ENCODE measurements at places on chromosomes 1 and 21.

DNA sequence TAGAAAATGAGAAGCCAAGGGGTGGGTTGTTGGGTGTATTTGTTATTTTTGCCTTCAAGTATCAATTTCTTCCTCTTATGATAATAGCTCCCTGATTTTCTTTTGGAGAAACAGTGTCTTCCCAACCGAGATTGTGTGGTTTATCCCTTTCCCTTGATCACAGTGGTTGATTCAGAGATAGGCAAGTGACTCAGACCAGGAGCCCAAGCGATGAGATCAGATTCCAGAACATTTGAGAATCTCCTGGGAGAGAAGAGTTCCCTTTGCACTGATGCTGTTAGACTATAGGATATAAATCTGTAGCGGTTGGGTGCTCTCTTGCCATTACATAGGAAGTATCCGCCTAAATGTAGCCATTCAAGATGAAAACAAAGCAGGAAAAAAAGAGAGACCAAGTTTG lies 90.1 kb upstream of the WDR26 start:
- DNase-seq, result no peak

DNA sequence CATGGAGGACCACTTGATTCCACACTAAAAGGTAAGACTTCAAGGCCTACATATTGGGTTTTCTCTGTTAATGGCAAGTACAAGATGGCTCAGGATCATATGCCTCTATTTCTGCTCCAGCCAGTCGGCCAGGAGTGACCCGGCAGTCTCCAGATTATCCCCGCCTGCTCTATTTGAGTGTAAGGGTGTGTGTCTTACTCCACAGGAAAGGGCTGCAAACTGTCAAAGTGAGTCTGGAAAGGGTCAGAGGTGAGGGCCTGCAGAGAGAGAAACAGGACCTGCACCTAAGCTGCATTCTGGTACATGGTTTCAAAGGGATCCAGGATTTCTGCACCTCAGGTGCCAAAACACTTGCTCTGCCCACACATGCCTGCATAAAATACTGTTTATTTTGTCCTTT lies 9.2 kb downstream of the ZNF692 start:
- no peak for DNase-seq

GRCh38 chr1:14064649-14065442 lies 364.9 kb downstream of the PRDM2 start:
- DNase-seq, result no peak

GRCh38 chr1:177472567-177472966 lies 301.8 kb downstream of the BRINP2 start:
- DNase-seq, result no peak

GRCh38 chr1:58909914-58910681 lies 126.3 kb upstream of the JUN start:
- no peak for DNase-seq

DNA sequence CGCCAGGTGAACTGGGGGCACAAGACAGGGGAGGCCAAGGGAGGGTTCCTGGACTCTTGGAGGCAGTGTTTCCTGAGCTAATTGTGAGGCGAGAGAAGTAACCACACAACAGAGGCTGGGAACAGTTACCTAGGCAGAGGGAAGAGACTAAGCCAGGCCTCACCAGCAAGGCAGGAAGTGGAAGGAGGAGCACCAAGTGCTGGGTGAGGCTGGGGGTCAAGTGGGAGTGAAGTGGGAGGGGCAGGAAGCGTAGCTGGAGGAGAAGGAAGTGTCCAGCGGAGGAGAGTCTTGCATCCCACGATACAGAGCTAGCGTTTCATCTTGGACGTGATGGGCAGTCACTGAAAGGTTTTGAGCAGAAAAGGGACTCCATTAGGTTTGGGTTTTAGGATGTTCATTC lies 48.3 kb upstream of the CAPZB start:
- no peak for DNase-seq

DNA sequence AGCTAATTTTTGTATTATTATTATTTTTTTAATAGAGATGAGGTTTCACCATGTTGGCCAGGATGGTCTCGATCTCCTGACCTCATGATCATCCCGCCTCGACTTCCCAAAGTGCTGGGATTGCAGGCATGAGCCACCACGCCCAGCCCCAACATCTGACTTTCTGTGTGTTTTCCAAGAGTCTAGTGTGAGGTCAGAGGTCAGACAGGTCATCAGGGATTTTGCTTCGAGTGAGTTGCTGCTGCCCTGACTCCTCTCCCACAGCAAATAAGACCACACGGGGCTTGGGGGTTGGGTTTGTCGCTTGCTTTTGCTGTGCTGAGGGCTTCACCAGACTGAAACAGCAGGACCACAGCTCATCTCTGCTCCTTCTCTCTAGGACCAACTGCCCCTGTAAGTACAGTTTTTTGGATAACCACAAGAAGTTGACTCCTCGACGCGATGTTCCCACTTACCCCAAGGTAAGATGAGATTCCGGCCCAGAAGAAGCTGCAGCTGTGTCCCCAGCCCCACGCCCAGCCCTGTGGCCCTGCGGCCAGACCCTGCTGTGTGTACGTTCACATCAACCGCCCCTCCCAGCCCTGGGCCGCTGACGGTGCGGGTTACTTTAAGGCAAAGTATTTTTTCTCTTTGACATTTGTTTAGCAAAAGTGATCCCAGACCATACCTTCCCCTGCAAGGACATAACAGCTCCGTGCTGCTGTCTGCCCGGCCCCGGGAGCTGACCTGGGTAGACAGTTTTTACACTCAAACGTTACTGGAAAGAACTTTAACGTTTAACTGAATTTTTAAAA lies 97.5 kb downstream of the PDE9A start:
- DNase-seq, result no peak

GRCh38 chr1:19220080-19220846 lies 10.2 kb upstream of the UBR4 start:
- DNase-seq, result no peak

- DNase-seq, result no peak
These were observed 120.2 kb downstream of the GLIS1 start for GRCh38 chr1:53618500-53619366.

GRCh38 chr1:9289711-9290485 lies 2.8 kb upstream of the SPSB1 start:
- DNase-seq, result no peak

DNA sequence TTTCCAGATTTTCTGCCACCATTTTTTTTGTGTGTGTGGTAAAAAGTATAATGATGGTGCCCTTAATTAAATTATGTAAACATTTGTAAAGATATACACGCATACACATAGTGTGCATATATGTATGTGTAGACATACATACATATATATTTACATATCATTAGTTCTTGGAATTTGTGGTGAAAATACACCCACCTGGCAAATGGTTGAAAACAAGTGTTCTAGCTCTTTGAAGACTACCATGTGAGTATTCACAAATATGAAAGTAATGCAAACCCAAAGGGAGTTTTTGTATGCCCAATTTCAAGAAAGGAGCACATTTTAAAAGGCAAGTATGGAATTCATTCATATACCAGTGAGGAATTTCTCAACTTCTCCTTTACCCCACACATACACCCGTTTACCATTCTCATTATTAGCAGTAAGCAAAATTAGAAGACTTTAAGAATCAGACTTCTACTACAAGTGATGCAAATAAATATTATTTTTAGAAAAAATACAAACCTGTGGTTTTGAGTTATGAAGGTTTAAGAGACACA lies 8.0 kb downstream of the RABGAP1L start:
- no peak for DNase-seq

- no peak for DNase-seq
These were observed 2.2 kb upstream of the HSD3B1 start for GRCh38 chr1:119504831-119505230.

GRCh38 chr1:232872738-232873137 lies 67.5 kb downstream of the MAP10 start:
- no peak for DNase-seq

DNA sequence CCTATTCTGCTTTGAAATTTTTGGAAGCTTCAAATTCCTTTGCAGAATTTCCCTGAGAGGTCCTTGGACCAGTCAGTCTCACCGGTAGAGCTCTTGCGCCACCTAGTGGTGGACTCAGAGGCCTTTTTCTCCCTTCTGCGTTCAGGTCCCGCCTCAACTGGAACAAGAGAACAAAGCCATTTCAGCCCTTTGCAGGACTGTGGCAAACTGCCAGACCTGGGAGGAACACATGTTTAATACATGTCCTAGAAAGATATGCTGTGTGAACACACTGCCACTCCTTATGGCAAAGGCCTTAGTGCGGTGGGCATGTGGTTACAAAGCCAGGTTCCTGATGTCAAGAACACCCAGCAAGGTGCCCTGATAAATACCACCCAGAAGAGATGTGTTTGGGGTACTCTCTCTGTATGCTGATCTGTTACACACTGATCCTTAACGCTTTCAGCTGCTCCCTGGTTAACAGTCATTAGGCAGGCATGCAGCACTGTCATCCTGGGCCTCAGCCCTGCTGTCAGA lies 82.2 kb upstream of the SSX2IP start:
- peak; percentile 87 for DNase-seq

GRCh38 chr1:117735045-117735992 lies 129.5 kb downstream of the TENT5C start:
- no peak for DNase-seq

GRCh38 chr1:244302876-244303609 lies 148.7 kb downstream of the ADSS2 start:
- no peak for DNase-seq

DNA sequence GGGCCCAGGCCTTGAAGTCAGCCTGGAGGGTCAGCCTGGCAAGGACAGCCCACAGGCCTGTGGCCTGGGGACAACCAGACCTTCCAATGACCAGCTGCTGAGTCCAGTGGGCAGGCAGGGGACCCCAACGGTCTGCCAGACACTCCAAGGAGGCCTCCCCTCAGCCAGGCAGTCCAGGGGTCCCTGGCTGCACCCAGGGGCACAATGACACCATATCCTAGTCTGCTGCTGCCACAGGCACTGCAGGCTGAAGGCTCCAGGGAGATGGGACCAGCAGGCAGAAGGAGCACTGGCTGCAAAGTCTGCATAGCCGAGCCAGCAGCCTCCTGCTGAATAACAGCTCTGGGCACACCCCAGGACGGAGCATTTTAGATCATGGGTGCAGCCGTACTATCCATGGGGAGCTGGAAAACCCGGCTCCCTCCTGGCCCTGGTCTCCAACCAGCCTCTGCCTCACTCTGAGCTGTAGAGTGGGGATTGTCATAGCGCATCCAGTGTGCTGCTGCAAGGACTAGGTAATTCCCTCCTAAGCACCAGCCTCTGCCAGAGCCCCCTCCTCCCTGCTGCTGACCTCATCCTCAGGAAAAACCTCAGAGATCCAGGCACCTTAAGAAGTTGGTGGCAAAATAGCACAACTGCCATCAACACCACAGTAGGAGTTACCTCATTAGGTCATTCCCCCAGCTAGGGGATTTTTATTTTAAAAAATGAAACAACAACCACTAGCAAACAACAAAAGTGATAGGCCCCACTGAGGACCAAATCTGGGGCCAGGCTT lies 4.8 kb upstream of the LAPTM5 start:
- no peak for DNase-seq

- DNase-seq, result no peak
These were observed 46.1 kb downstream of the ITSN1 start for GRCh38 chr21:33688353-33688752.

DNA sequence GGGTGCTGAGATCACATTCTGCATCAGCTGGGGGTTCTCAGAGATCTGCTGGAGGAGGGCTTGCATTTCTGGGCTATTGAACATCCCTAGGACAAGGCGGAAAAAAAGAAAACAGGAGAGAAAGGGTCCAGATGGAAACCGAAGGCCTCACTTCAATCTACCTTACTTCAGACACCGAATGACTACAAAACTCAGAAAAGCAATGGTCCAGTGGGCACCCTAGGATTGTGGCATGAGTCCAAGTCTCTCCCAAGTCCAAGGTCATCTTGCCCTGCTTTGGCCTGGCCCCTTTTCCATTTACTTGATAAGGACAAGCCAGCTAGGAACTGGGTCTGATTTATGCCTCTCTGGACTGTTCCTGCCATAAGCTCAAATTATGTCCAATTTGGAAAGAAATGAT lies 10.8 kb downstream of the UBQLN4 start:
- DNase-seq, result no peak

- DNase-seq, result no peak
These were observed 40.5 kb upstream of the IFNAR2 start for GRCh38 chr21:33189237-33189636.

- DNase-seq, result peak; percentile 81
These were observed at the start of gene KIF17 for GRCh38 chr1:20717452-20718342. Gene KIF17 (minus strand): TSS chr1:20718007. CDS start chr1:20717706, 301 bp downstream.

- DNase-seq, result no peak
These were observed 19.1 kb upstream of the CD101 start for GRCh38 chr1:116982319-116983004.

DNA sequence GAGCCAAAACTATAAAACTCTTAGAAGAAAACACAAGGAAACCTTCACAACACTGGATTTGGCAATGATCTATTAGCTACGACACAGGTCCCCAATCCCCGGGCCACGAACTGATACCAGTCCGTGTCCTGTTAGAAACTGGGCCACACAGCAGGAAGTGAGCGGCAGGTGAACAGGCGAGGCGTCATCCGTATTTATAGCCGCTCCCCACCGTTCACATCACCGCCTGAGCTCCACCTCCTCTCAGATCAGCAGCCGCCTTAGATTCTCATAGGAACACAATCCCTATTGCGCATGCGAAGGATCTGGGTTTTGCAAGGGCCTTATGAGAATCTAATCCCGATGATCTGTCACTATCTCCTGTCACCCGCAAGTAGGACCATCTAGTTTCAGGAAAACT lies 11.9 kb downstream of the TFB2M start:
- DNase-seq, result no peak

GRCh38 chr1:233520261-233521191 lies 93.4 kb upstream of the KCNK1 start:
- DNase-seq, result no peak

- DNase-seq, result peak; percentile 25
These were observed 62.1 kb downstream of the KDM1A start for GRCh38 chr1:23081376-23081775.

DNA sequence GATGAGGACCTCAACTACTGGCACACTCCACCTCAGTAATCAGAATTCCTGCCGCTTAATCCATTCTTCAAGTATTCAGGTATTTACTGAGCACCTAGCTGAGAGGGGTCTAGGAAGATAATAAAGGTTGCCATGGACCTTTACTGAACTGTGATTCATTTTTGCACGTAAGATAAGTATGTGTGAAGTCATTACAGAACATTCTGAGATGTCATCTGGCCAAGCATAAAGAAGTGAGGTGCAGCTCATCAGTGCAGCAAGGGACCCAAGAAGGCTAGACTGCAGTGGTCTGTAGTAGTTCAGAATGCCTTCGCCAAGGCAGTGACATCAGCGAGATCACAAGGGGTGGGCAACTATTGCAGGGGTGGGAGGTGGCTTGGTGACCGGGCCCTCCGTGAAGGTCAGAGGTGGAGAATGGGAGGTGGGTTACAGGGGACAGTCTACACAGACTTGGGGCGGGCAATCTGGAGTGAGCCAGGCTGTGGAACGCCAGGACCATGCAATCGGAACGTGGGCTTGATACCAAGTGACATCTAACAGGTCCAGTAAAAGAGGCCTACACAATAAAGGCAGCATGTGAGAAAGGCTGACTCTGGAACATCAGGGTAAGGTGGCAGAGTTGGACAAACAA lies 107.4 kb downstream of the SLC45A1 start:
- DNase-seq, result no peak

GRCh38 chr1:1246577-1247340 lies at the start of gene C1QTNF12:
Gene C1QTNF12 (minus strand): TSS chr1:1246722. CDS start chr1:1246690, 32 bp downstream.
- no peak for DNase-seq
